ENCODE measurements at places on chromosomes 4 and X.

DNA sequence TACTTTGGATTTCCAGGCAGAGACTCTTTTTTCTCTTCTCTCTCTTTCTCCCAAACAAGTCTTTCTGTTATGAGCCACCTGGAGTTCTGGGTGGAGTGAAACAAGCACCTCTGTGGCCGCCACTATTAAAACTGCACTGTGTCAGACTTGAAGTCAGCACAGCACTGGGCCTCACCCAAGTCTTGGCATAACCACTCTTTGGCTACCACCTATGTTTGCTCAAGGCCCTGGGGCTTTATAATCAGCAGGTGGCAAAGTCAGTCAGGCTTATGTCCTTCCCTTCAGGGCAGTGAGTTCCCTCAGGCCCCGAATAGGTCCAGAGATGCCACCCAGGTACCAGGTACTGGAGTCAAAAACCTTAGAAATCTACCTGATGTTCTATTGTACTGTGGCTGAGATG, 52.4 kb downstream of the ITIH6 start:
- no peak for DNase-seq

DNA sequence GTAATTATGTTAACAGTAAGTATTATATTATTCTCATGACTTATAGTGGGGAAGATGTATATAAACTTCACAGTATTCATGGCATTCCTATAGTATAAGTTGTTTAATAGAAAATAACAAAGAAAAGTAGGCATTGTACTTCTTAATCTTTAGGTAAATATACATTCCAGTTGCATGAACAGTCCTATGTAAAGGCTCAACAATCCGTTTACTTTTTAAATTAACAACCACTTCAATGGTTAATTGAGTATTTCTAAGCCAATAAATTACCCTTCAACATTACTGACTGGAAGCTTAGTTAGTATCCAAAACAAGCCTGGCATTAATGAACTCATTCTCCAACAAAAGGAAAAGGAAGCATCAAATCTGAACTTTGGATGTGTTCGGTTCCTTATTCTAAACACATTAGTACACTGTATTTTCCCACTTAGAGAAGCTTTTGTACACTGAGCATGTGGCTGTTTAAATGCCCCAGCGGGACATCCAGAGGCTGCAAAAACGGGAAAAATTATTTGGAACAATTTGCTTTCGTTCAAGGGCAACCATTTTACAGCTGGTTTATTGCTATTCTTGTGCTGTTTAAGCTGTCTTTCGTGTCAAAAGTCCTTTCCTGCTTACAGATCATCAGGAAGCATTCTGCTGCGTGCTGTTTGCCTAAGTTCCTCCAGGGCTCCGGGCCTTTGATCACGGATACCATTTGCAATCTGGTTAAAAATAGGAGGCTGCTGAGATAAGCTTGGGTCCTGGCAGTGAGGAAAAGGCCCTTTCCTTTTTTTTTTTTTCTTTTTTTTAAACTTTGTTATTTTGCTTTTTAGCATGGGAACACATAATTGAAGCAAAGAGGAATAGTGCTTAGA, 460.3 kb downstream of the SPRY1 start:
- peak; percentile 42 for DNase-seq

GRCh38 chrX:23939203-23939602, 31.4 kb downstream of the CXorf58 start:
- DNase-seq = no peak

- peak; percentile 20 for DNase-seq
Observed at GRCh38 chrX:19121898-19122640, at the start of gene ADGRG2. Gene ADGRG2 (minus strand): TSS chrX:19122468. CDS start chrX:19068834, 53,634 bp downstream.

- no peak for DNase-seq
Observed at GRCh38 chr4:77734928-77735327, 84.2 kb downstream of the CNOT6L start.

DNA sequence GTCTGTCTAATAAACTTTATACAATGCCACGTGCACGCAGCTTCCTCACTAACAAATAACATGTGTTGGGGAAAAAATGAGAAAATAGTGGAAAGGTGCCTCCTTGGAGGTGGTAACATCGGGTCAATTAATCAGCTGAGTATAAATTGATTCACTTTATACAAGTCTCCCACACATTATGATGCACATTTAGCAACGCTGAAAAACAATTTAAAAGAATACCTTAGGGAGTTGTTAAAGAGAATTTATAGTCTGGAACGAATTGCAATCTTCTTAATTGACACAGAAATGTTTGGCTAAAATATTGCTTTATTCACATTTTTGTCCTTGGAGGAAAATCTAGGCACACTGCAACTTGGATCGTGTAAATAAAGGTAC, 84.2 kb downstream of the HPRT1 start:
- no peak for DNase-seq

GRCh38 chrX:72348247-72348979, 42.7 kb upstream of the CITED1 start:
- no peak for DNase-seq

GRCh38 chr4:2497931-2498330, 29.0 kb downstream of the RNF4 start:
- no peak for DNase-seq

- DNase-seq = peak; percentile 2
Observed at GRCh38 chr4:188282471-188283232, 143.4 kb downstream of the TRIML1 start.

GRCh38 chrX:39599339-39599738, 498.4 kb downstream of the BCOR start:
- no peak for DNase-seq

DNA sequence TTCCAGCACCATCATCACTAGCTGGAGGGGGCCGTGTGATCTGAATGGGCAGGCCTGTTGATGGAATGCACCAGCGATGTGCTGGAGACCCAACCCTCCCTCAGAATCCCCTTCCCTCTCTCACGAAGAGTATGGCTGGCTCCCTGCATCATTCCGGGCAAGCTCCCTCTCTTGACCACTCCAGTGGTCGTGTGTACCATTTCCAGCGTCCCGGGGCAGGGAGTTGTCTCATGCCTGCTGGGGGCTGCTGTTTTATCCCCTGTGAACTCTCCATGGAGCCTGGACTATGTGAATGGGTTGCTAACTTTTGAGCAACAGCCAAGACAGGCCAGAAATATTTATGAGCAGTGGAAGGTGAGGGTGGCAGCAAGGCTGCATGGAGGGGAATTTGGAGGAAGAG, 8.1 kb downstream of the CSAG1 start:
- DNase-seq = no peak

GRCh38 chr4:182795446-182796238, 121.5 kb downstream of the DCTD start:
- no peak for DNase-seq

DNA sequence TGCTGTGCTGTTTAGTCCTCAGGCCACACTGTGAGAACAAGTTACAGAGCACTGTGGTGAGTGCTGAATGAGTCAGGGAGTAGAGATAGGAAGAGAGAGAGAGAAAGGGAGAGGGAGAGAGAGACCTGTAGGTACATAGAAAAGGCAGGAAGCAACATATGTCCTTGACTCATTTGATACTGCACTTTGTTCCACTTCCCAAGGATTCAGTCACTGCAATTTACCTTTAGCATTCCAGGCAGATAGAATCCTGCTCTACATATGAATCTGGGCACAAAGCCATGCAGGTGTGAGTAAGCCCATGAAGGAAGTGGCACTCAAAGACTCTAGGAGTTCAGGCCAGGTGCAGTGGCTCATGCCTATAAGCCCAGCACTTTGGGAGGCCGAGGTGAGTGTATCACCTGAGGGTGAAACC, 1.0 kb upstream of the DAPP1 start:
- no peak for DNase-seq

- no peak for DNase-seq
Observed at GRCh38 chrX:340641-341423, 22.2 kb upstream of the GTPBP6 start.

DNA sequence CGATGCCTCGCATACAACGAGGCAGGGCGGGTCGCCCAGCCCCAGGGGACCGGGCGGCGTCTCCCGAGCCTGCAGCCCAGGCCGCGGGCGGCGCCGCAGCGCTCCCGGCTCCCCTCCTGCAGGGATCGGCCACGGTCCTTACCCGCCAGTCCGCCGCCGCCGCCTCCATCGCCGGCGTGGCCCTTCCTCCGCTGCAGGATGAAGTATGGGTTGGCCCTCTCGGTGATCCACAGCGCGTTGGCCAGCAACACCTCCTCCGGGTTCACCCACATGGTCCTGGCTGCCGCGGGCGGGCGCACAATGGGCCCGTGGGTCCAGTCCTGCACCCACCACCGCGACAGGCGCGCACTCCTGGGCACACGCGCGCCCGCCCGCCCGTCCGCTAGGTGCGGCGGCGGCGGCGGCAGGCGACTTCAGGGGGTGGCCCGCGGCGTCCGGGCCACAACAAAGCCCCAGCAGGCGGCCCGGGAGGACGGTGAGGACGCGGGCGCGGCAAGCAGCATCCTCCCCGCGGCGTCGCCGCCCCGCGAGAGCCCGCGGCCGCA, 339 bp downstream of the TBC1D9 start:
- DNase-seq = peak; percentile 53

- DNase-seq = no peak
Observed at GRCh38 chr4:153676486-153676885, 7.6 kb upstream of the TLR2 start.

GRCh38 chrX:139077281-139078250, 366.0 kb upstream of the FGF13 start:
- DNase-seq = no peak

DNA sequence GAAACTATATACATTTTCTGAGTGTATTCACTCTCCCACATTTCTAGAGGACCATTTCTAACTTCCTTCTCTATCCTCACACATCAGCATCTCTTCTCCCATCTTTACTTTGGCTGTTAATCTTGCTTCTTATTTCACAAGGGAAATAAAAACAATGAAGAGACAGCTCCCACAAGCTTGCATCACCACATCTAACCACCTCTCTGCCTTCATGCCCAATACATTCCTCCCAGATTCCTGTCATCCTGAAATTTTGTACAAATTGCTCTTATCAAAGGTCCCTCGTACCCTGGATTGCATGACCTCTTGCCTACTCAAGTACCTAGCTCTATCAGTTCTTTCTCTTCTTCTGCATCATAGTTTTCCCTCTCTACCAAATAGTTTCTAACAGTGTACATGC, 215.2 kb downstream of the ANTXR2 start:
- DNase-seq = no peak

DNA sequence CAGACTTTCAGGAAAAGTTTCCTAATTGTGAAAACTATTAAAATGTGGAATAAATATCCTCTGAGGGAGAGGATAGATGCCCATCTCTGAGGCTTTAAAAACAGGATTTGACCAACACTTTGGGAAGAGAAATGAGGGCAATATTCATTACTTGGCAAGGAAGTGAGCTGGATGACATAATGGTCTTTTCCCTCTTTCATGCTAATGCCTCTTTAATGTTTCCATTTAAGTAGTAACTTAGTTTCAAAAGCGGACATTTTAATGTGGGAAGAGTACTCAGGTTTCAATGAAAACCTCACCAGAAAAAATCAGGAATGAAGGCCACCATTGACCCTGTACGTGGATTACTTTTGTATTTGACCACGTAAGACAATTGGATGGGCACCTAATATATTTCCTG, 503.3 kb downstream of the ANKRD50 start:
- DNase-seq = no peak

DNA sequence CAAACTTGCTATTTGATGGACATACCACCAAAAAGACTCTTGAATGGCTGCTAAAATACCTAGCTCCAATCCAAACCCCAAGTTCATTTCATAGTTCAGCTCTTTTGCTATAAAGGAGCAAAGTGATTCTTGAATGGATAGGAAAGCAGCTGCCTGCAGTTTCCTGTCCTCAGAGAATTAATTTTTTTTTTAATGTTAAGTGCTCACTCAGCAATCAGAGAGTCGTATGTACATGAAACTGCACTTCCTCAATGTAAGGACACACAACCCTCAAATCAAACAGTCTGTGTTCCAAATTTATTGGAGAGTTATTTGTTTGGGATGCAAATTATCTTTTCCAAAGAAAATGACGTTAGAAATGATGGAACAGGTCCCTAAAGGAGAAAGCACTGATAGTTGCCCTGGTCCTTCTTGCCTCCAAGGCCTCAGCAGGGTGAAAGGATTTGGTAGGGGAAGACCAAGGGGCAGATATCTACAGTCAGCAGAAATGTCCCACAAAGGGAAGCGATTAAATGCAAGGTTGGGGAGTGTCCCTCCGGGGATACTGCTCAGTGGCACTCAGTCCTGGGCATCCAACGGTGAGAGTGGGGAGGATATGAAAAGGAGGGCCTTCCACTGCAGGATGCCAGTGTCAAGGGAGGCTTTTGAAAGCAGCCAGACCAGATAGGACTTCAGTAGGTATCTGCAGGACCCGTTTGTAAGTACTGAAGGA, 67.2 kb upstream of the RASGEF1B start:
- no peak for DNase-seq

DNA sequence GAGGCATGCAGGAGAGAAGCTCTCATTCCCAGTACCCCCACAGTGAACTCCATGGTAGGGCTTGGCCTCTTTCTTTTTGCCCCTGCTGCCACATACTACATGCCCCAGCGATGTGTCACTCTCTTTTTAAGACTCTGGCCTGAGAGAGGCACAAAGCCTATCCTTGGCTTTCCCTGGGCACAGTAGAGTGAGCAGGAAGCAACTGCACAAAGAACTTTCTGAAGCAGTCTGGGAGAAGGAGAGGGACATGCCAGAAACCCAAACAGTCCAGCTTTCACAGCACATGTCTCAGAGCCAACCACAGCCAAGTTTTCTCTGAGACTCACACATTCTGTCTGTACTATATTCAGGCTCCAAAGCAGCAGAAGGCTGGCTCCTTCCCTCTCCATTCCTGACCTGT, 7.9 kb upstream of the NALF2 start:
- no peak for DNase-seq

DNA sequence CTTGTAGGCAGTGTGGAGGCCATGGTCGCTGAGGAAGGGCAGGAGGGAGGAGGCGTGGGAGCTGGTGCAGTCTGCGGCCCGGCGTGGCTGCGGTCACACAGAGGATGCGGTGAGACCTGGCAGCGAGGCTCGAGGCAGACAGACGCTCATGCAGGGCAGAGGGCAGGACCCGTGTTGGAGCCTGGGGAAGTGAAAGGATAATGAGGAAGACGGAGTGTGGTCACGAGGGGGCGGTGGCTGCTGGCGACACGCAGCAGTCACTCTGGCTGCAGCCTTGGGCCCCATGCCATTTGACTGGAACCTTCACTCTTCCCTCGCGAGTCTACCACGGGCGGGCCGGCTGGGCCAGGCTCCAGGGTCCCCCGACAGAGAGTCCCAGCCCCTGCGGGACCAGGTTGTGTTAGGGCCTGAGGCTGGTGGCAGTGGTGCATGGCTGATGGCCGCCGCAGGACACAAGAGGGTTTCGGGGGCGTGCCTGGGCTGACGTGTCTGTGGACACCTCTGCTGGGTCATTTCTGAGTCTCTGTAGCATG, 68.8 kb upstream of the HGFAC start:
- no peak for DNase-seq

DNA sequence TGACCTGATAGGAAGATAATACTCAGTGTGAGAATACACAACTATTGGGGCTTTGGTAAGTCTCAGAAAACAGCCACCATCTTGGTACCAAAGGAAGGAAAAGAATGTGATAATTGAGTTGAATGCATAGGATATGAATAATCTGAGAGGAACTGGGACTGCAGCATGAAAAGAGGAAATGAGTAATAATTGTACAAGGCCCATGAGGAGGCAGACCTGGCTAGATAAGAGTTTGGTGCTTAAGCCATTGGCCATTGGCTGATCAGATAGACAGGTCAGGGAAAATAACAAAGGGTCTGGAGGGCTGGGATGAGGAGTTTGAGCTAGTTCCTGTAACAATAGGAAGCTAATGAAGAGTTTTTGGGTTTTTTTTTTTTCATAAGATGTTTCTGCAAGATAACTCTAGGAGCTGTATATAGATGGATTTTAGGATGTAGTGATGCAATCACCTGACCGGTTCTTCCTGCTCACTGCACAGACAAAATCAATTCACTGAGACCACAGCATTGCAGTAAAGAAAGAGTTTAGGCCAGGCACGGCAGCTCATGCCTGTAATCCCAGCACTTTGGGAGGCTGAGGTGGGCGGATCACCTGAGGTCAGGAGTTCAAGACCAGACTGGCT, 5.3 kb upstream of the TRMT2B start:
- no peak for DNase-seq

All from neural crest cell (in vitro differentiated cells).